ENCODE measurements at places on chromosomes 5 and 9. TPM values are rescaled to one million over a fixed set of nuclear protein-coding genes. Genes with fewer than 3 reads are reported as not detected.
A peak's percentile ranks its signal among the peaks of the same experiment; 100 is the strongest.

Gene TSTD2
- 25.4 TPM for total RNA-seq

Gene GARIN3
- total RNA-seq: not detected

Gene HSD17B3
- 1.0 TPM for total RNA-seq

Gene IL3
- total RNA-seq: not detected

Gene JADE2
- 53.7 TPM for total RNA-seq

Gene NDFIP1
- total RNA-seq: 183 TPM

Gene TMEM232
- total RNA-seq: 19.9 TPM

Gene TMEM38B
- total RNA-seq: 10.9 TPM

Gene SCGB3A2
- 665 TPM for total RNA-seq

Gene OR13D1
- not detected for total RNA-seq

Gene HAVCR1
- 0.34 TPM for total RNA-seq

- no peak for DNase-seq
- H3K4me1 ChIP-seq: no peaks in the 10 kb centered on the region
- H3K27ac ChIP-seq: no peak overlapping the region
- H3K27me3 ChIP-seq: no peaks in the 10 kb centered on the region
- H3K4me3 ChIP-seq: no peak overlapping the region
Observed at GRCh38 chr5:68994645-68995044, 99.2 kb upstream of the SLC30A5 start.

GRCh38 chr5:55855509-55855908 lies 4.4 kb downstream of the IL31RA start:
- DNase-seq: no peak
- no peak overlapping the region for H3K27ac ChIP-seq
- H3K4me1 ChIP-seq: no peaks in the 10 kb centered on the region
- no peaks in the 10 kb centered on the region for H3K36me3 ChIP-seq
- H3K27me3 ChIP-seq: no peaks in the 10 kb centered on the region
- H3K4me3 ChIP-seq: no peak overlapping the region

DNA sequence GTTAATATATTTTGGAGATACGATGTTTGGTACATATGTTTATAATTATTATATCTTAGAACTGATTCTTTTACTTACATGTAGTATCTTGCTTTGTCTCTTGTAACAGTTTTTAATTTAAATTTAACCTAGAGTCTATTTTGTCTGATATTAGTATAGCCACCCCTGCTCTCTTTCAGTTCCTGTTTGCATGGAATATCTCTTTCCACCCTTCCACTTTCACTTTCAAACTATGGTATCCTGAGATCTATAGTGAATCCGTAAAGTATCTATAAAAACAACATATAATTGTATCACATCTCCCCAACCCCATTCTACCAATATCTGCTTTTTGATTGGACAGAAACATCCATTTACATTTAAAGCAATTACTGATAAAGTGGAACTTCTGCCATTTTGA lies 7.2 kb downstream of the IRGM start:
- H3K27ac ChIP-seq: no peak overlapping the region
- H3K36me3 ChIP-seq: no peaks in the 10 kb centered on the region
- no peaks in the 10 kb centered on the region for H3K27me3 ChIP-seq
- no peak for DNase-seq

- no peak overlapping the region for H3K27ac ChIP-seq
- H3K4me1 ChIP-seq: no peaks in the 10 kb centered on the region
- no peak overlapping the region for H3K4me3 ChIP-seq
- no peaks in the 10 kb centered on the region for H3K27me3 ChIP-seq
Observed at GRCh38 chr5:107456281-107456715, 214.4 kb downstream of the EFNA5 start.

- DNase-seq: no peak
- H3K4me1 ChIP-seq: no peaks in the 10 kb centered on the region
- H3K36me3 ChIP-seq: no peaks in the 10 kb centered on the region
- H3K27me3 ChIP-seq: no peaks in the 10 kb centered on the region
- no peak overlapping the region for H3K4me3 ChIP-seq
- H3K27ac ChIP-seq: no peak overlapping the region
Observed at GRCh38 chr5:144510845-144511579, 340.3 kb downstream of the KCTD16 start.

DNA sequence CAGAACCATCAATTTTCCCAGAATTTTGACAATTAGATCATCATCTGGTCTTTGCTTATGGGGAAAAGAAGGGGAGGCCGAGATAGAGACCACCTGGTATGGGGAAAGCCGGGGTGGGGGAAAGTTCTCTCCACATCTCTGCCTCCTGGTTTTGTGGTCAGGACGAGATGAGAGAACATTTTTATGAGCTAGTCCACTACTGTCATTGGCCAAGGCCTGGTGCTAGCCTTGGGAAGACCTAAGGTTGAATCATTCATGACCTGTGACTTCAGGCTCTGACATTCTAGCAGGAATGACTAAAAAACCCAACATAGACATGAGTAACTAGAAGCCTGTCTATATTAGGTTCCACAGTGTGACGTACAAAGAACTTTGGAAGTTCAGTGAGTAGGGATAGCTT lies 135.2 kb downstream of the PTTG1 start:
- DNase-seq: no peak
- H3K27me3 ChIP-seq: no peaks in the 10 kb centered on the region
- no peak overlapping the region for H3K4me3 ChIP-seq
- no peaks in the 10 kb centered on the region for H3K36me3 ChIP-seq
- no peak overlapping the region for H3K27ac ChIP-seq

DNA sequence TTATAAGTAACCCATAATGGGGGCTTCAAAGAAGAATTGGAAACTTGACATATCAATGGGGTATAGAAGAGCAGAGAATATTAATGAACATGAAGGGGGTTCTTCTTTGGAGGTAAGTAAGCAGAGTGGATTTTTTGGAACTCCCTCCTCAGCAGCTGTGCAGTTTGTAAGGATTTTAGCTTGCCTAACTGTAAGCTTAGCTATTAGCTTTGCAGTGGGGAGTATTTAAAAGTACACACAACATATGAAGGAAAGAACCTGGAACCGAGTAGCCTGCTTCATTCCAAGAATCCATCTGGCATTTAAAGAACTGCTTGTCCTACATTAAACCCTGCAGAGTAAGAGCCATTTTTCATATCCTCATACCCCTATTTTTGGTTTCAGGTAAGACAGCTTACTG lies 2.2 kb upstream of the PBX3 start:
- no peaks in the 10 kb centered on the region for H3K27me3 ChIP-seq
- no peak overlapping the region for H3K4me3 ChIP-seq
- H3K4me1 ChIP-seq: peaks cover 21% of the 10 kb centered on the region
- H3K36me3 ChIP-seq: no peaks in the 10 kb centered on the region
- DNase-seq: no peak
- H3K27ac ChIP-seq: no peak overlapping the region

DNA sequence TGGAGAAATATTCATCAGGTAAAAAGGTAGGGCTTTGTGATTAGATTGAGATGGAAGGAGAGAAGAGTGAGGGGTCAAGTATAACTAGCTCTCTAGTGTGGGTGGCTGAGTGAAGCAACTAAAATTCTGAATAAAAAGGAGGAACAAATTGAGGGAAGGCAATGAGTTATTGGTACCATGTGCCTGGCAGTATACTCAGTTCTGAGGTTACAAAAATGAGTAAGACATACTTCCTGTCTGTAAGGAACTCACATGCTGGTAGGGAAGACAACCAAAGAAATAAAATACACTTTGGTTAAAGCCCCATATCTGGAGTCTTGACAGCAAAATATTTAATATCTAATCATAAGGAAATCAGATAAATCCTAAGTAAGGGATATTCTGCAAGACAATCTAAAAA lies 476.8 kb upstream of the C9orf72 start:
- no peaks in the 10 kb centered on the region for H3K36me3 ChIP-seq
- H3K27me3 ChIP-seq: no peaks in the 10 kb centered on the region
- no peak for DNase-seq
- no peak overlapping the region for H3K4me3 ChIP-seq
- H3K27ac ChIP-seq: no peak overlapping the region
- H3K4me1 ChIP-seq: no peaks in the 10 kb centered on the region

DNA sequence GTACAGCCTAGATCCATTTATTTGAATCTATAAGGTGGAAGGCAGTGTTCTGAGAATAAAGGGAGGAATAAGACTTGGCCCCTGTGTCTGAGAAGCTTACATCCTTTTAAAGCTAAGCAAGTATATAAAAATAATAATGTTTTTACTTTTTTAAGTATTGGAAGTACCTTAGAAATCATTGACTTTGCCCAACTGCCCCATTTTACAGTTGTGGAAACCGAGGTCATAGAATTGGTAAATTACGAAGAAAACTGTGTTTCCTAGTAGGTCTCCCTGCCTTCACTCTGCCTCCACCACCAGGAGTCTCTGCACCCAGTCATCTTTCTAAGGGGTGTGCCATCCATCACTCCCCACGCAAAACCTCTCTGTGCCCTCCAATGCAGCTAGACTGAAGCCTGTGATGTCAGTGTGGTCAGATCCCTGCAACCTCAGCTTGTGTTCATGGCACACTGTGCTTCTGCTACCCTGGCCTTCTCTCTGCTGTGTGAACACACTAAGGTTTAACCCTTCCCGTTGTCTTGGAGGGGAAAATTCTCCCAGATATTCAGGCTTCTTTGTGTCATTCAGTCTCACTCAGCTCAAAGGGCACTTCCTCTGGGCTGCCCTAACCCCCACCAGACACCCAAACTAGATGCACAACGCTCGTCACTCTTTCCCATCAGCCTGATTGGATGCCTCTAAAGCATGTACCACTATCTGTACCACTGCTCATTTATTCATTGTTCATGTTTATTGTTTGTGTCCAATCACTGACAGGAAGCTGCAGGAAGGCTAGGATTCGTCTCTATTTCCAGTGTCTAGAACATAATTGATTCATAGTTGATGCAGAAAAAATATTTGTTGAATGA lies 18.2 kb downstream of the ADRB2 start:
- no peaks in the 10 kb centered on the region for H3K36me3 ChIP-seq
- peak; percentile 37 for DNase-seq
- H3K27ac ChIP-seq: peak overlapping the region; percentile 51
- no peak overlapping the region for H3K4me3 ChIP-seq
- H3K4me1 ChIP-seq: peaks cover 25% of the 10 kb centered on the region
- H3K27me3 ChIP-seq: no peaks in the 10 kb centered on the region

GRCh38 chr5:38370358-38371100 lies 112.2 kb downstream of the EGFLAM start:
- no peak overlapping the region for H3K27ac ChIP-seq
- no peak overlapping the region for H3K4me3 ChIP-seq
- no peaks in the 10 kb centered on the region for H3K36me3 ChIP-seq
- H3K4me1 ChIP-seq: no peaks in the 10 kb centered on the region

GRCh38 chr9:1332156-1332555 lies 282.0 kb downstream of the DMRT2 start:
- no peaks in the 10 kb centered on the region for H3K27me3 ChIP-seq
- H3K27ac ChIP-seq: no peak overlapping the region

- H3K4me3 ChIP-seq: no peak overlapping the region
- no peaks in the 10 kb centered on the region for H3K4me1 ChIP-seq
- H3K27me3 ChIP-seq: no peaks in the 10 kb centered on the region
- DNase-seq: no peak
Observed at GRCh38 chr5:68392617-68393016, 177.1 kb downstream of the PIK3R1 start.

DNA sequence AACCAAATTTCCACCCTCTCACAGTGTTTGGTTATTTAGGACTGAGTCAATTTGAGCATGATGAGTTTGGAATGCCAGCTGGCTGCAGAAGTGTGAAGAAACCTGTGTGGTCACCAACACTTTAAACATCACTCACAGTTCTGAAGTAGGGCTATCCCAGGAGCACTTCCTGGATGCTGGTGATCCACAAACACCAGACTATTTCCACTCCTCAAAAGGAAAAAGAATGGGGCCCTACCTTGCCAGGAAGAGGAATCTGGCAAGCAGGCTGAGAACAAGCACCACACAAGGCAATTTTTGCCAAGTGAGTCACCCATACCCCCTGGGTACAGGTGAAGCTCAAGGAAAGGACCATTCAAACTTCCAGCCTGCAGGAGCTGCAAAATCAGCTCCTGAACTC lies 294.2 kb upstream of the PTGER4 start:
- peaks cover 15% of the 10 kb centered on the region for H3K4me1 ChIP-seq
- H3K27ac ChIP-seq: no peak overlapping the region
- no peaks in the 10 kb centered on the region for H3K36me3 ChIP-seq
- no peaks in the 10 kb centered on the region for H3K27me3 ChIP-seq

- H3K4me3 ChIP-seq: no peak overlapping the region
- H3K36me3 ChIP-seq: no peaks in the 10 kb centered on the region
- no peaks in the 10 kb centered on the region for H3K4me1 ChIP-seq
- no peak for DNase-seq
- no peaks in the 10 kb centered on the region for H3K27me3 ChIP-seq
- no peak overlapping the region for H3K27ac ChIP-seq
Observed at GRCh38 chr5:37962389-37962788, 122.5 kb upstream of the GDNF start.

DNA sequence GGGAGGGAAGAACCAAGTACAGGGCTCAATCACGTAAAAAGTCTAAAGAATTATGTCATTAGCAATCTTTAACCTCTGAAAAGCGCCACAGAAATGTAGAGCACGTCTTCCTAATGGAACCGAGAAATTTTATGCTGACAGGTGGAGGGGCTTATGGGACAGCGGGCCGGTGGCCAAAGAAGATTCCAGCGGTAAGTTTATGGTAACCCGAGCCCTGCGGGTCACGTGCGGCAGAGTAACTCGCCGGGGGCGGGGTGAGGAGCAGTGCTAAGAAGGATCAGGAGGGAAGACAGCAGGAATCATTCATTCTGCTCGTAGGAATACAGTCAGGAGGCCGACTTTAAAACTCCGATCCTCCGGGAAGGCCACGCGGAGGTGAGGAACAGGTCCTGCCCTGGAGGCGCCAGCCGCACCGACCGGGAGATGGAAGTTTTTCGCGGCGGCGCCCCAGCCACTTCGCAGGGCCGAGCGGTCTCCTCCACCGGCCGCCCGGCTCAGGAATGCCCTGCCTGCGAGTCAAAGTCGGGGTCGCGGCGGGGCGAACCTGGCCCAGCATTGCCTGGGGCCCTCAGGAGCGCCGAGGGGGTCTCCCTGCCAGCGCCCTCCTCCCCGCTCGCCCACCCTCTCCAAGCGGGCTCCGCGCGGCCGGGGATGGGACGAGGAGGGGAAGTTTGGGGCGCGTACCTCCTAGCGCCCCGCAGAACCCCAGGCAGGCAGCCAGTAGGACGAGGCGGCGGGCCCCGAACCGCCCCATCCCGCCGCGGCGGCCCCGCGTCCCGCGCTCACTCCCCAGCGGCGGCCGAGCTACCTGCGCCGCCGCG lies 101.8 kb downstream of the ESM1 start:
- no peaks in the 10 kb centered on the region for H3K36me3 ChIP-seq
- peaks cover 9% of the 10 kb centered on the region for H3K4me1 ChIP-seq
- H3K27ac ChIP-seq: no peak overlapping the region
- no peaks in the 10 kb centered on the region for H3K27me3 ChIP-seq

GRCh38 chr5:140318792-140319191 lies 15.9 kb upstream of the PFDN1 start:
- H3K4me3 ChIP-seq: no peak overlapping the region
- no peak for DNase-seq
- H3K36me3 ChIP-seq: no peaks in the 10 kb centered on the region
- peaks cover 30% of the 10 kb centered on the region for H3K4me1 ChIP-seq

GRCh38 chr5:153744751-153745150 lies 254.3 kb downstream of the GRIA1 start:
- H3K4me1 ChIP-seq: peaks cover 10% of the 10 kb centered on the region
- no peak overlapping the region for H3K27ac ChIP-seq
- no peaks in the 10 kb centered on the region for H3K27me3 ChIP-seq
- no peak for DNase-seq
- no peak overlapping the region for H3K4me3 ChIP-seq
- H3K36me3 ChIP-seq: no peaks in the 10 kb centered on the region
